Colonic mucosa (tissue), 4 donors: ENCODE measurements at places on chromosomes 3 and 15.

DNA sequence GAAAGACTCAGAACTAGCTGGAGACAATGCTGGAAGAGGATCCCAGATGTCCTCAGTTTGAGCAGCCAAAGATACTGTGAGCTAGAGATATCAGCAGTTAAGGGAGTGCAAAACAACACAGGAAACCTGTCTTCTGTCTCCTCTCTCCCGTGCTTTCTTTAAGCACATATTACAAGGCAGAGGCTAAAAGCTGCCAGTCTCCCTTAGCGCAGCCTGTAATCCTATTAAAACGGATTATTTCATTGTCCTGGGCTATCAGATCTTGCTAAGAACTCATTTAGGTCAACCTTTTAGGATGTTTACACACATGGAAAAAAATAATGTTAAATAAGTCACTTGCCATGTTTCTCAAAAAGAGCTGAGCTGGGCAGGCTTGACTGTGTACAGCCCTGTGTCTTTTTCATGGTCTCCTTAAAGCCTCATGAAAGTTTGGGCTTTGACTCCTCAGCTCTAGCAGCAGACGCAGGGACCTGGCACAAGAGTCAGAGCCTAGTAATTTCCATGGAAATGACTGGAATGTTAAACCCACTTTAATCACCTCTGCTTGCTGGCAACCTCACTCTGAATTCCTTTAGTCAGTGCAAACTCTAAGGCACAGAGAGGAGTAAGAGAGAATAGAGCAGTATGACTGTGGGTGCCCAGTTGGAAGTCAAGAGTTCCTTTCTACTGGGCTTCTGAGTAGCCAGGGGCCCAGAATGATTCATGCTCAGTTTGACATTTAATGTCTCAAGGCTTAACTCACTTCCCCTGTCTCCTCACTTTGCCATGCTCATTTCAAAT is 491.9 kb downstream of the NTRK3 start:
- DNase-seq = no peak

GRCh38 chr15:68616397-68616796 is 37.6 kb downstream of the CORO2B start:
- no peak for DNase-seq

GRCh38 chr3:41632700-41633099 is 329.2 kb downstream of the ULK4 start:
- DNase-seq = no peak

- DNase-seq = no peak
Measured at GRCh38 chr3:177123822-177124221, 73.5 kb downstream of the TBL1XR1 start.

DNA sequence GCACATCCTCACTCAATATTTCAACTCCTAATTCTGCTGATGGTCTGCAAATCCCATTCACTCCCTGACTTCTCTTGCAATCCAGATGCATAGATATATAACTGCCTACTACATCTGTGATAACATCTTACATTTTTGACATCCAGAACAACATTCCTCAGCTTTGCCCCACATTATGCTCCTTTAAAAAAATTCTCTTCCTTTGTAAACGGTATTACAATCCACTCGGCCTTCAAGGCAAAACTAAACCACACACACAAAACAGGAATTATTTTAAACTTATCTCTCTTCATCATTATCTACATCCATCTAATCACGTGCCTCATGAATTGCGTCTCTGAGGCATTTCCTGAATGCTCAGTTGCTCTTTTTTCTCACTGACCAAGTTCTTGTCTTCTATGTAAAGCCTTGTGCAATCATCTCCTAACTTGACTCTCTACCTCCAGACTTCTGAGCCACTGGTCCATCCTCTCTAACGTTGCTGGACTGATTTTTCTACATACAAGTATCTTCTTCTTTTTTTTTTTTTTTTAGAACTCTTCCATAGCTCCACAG is 117.0 kb downstream of the SATB1 start:
- no peak for DNase-seq

- no peak for DNase-seq
Measured at GRCh38 chr3:9192248-9193025, 57.0 kb downstream of the SRGAP3 start.

GRCh38 chr3:177538048-177538749 is 340.9 kb upstream of the TBL1XR1 start:
- peak; percentile 37 for DNase-seq

DNA sequence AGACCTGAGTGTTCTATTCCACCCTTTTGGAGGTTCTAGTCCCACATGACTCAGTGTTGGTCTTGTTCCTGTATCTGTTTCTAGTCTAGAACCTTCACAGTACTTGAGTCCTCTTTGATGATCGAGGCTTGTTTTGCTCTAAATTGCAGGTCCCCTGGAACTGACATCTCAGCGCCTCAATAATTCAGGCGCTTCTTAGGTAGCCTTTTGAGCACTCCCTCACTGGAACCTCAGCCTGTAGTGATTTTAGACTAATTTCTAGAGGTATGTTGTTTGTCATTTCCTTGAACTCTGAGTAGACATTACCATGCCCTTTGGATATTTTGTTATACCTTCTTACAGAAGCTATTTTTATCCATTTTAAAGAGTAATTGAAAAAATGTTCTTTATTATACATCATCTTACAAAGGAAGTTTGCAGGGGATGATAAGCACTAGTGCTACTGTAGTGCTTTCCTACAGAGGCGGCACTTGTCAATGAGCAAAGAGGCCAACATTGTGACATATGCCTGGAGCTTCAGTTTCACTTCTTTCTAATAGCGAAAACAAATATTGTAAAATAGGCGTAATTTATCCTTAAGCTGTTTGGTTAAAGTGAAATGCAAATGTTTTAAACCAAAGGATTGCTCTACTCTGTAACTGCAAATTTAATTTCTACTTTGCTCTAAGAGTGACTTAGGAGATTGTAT is 75.7 kb downstream of the EFL1 start:
- DNase-seq = no peak

DNA sequence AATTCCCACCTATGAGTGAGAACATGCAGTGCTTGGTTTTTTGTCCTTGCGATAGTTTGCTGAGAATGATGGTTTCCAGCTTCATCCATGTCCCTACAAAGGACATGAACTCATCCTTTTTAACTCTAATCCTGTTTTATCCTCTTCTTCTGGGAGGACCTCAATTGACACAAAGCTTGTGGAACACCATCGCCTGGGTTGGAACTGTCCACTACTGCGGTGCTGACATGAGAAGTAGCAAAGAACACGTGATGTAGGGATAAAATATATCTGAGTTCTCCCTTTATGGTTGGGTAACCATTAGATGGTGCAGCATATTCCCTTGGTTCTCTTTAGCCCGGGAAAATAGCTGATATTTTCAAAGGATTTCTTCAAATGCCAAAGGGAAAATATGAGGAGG is 105.3 kb upstream of the TOPAZ1 start:
- no peak for DNase-seq

DNA sequence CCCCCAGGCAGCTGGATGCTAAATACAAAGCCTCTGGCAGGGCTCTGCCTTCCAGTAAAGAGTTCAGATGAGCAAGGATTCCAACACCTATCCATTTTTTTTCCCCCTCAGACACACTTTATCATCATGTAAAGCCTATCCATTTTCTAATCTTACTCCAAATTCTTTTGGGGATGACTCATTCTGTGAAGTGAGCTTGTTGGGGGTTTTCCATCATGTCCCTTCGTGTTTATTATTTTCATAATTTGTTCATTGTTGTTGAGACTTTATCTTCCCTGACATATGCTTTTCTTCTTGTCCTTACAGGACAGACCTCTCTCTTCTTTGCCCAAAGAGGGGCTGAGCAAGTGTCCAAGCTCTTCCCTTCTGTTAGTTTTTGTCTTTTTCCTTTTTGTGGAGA is 34.7 kb upstream of the SH3BP5 start:
- no peak for DNase-seq

- no peak for DNase-seq
Measured at GRCh38 chr3:9837701-9838582, 5.9 kb downstream of the RPUSD3 start.

GRCh38 chr3:45623846-45624245 is 29.3 kb downstream of the LIMD1 start:
- no peak for DNase-seq

DNA sequence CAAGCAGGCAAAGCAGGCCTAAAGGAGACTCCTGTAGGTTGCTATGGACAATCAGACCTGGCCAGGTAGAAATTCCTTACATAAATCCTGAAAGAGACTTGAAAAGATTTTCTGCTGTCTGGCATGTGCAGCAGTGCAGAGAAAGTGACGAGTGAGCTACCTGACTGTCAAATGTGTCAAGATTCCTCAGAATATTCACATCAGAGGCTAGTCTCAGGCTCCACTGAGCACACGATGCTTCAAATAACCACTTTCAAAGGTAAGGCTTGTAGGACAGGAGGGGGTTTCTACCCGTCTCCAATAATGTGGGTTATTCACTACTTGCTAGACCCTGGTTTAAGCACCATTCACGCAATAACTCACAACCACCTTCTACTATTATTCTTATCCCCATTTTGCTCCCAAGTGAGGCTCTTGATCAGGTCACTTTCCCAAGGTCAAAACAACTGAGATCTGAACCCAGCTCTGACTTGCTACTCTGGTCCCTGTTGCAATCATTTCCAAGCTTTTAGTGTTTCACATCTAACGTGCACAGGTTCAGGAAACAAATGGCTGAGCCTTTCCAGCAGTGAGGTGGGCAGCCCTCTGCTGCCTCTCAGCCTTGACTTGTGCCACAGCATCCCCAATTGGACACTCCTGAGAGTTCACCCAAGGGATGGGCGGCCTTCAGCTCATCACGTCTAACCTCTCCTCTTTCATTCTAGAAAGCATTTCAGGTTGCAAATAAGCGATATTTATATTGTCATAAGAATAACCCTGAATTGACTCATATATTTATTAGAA is 329.9 kb upstream of the WNT5A start:
- no peak for DNase-seq

- no peak for DNase-seq
Measured at GRCh38 chr15:97729270-97729669, 231.2 kb upstream of the ARRDC4 start.

- DNase-seq = no peak
Measured at GRCh38 chr3:30277494-30277893, 328.9 kb upstream of the TGFBR2 start.

GRCh38 chr3:48013288-48013980 is 2.8 kb downstream of the MAP4 start:
- DNase-seq = no peak

DNA sequence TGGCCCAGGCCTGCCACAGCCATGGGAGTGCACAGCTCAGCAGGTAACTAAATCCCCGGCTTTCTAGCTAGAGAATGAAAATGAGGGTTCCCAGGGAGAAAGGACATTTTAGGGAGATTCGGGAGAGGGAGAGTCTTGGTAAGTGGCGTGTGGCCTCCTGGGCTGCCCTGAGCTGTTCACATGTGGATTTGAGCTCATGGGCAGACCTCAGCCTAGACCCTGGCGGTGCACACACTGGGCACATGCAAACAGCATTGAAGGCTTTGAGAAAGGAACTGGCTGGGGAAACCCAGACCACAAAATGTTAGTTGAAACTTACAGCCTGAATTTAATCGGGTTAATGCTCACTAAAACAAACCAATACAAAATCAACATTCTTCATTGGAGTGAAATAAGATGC is 72.4 kb downstream of the TFRC start:
- no peak for DNase-seq

DNA sequence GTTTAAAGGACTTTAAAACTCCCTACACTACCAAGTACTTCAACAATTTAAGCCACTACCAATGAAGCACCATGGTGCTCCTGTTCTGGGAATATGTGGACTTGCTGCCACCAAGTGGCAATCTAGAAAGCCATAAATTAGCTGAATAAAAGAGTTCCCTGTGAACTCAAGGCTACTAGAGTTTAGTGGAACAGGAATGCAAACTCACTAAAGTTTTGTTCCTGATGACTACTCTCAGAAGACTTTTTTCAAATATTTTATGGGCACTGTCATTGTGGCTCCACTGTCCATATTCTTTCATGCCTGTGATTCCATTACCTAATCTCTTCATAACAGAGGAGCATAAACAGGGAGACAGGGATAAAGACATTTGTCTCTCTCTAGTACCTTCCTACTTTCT is 63.9 kb downstream of the TMCC1 start:
- peak; percentile 58 for DNase-seq

GRCh38 chr3:179615458-179616173 is 11.0 kb downstream of the NDUFB5 start:
- no peak for DNase-seq

DNA sequence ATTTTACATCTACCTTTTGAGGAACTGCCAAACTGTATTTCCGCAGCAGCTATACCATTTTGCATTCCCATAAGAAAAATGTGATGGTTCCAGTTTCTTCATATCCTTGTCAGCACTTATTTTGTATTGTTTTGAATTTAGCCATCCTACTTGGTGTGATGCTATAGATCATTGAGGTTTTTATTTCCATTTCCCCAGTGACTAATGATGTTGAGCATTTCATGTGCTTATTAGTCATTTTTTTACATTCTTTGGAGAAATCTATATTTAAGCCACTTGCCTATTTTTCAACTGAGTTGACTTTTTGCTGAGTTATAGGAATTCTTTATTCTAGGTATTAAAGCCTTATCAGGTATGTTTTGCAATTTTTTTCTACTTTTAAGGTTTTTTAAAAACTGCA is 347.6 kb upstream of the RARB start:
- no peak for DNase-seq

DNA sequence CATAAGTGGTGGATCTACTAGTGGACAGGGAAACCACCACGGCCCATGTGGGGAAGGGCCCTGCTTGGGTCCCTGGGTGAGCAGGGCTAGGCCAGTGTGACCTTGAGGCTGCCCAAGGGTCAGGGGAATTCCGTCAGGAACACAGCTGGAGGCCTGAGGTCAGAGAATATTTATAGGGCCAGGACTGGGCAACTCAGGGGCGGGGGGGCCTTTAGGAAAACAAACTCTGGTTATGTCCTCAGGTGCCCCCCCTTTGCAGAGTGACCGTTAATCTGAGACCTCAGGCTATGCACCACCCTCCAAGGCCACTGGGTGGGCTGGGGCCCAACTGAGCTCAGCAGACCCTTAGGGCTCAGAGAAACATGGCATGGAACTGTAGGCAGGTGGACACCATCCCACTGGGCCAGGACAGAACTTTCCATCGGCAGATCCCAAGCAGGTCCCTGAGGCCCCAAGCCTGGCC is 2.5 kb downstream of the TWF2 start:
- DNase-seq = no peak

GRCh38 chr15:59792359-59792758 is 103.2 kb upstream of the BNIP2 start:
- no peak for DNase-seq

GRCh38 chr3:107662586-107662985 is 139.8 kb downstream of the BBX start:
- no peak for DNase-seq

DNA sequence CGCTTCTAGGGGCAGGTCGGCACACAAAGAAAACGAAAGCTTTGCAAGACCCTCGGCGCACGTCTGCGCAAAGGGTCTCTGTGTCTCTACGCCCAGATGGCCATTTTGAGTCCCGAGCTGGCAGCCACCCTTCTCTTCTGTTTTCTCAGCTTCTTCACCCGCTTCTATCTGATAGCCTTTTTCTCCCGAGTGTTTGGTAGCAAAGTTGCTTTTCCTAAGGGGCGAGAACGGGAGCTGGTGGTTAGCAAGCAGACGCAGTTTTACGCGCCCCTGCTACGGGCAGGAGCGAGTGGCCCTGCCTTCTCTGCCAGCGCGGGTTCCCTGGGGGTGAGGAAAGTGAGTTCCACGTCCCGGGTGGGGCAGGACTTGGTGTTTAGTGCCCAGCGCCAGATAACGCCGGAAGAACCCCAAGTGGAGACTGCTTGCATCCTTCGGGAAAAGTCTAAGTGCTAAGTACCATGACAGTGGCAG is 2.9 kb upstream of the MKRN2 start:
- DNase-seq = peak; percentile 60

- no peak for DNase-seq
Measured at GRCh38 chr3:81434161-81434560, 327.3 kb downstream of the GBE1 start.
